ENCODE measurements at places on chromosomes 6 and 20. TPM values are rescaled to one million over a fixed set of nuclear protein-coding genes. Genes with fewer than 3 reads are reported as not detected.

NRN1 gene
- 3.6 TPM for polyA plus RNA-seq

DNA sequence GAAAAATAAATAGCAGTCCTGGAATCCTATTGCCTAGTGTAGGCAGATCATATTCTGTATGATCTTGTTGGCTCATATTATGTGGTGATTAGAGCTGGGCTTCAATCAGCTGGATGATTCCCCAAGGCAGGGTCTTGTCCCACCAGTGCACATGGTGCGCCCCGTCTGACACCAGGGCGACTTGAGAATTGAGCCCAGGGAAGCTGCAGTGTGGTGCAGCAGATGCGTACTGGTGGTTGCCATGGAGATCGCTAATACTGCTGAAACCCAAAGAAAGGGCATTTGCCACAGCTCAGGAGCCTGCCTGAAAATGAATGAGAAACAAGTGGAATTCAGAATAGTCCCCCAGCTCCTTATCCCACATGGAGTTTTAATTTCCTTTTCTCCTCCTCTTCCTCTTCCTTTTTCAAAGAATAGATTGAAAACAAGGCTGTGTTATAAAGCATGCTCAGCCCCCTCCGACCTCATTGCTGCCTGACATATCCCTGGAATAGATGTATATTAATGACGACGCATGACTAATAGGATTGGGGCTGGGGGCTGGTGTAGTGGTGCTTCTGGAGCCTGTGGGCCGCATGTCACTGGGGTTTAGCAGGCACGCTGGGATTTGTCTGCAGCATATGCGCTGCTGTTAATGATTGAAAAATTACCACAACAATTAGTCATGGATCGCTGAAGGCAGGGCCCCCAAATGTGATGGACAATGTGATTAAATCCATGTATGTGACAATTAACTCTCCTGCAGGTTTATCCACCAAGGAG, 210.5 kb downstream of the FARS2 start:
- DNase-seq = no peak

DNA sequence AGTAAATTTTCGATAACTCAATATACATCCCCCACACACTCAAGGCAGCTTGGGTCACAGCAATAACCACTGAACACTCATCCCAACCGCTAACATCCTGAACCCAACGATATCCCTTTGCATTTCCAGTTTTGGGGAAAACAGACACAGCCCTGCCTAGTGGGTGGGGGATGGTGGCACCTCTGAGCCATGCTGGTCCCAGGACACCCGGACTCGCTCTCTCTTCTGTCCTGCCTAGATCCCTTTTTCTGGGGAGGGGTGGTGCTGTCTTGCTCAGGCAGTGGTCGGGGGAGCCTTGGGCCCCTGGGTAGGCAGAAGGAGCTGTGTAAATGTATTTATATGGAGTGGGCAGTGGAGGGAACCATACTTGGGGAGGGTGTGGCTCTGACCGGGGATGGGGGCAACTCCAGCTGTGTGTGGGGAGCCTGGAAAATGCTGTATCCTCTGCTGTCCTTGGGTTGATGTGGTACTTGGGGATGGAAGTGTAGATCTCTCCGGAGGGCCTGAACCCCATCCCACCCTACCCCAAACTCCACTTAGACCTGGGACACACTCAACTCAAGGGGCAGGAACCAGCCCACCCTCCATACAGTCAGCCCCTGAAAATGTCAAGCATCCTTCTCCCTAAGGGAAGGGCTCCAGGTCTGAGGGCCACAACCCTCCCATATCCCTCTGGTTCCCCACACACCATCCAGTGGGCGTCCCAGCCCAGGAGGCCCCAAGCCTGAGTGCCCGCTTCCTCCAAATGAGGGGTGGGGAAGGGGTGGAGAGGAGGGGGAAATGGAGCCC, 23.7 kb upstream of the SLC22A7 start:
- no peak for DNase-seq

DNA sequence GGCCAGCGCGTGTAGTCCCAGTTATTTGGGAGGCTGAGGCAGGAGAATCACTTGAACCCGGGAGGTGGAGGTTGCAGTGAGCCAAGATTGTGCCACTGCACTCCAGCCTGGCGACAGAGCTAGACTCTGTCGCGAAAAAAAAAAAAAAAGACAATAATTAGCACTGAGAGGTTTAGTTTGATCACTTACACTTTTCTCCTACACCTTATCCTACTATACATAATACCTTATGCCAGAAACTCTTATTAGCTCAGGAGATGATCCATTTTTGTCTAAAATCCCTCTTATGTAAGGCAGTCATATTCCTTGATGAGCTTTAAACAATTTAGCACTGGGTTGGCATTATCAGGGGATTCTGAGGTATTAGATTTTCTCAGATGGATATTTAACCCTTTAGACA, 3.6 kb upstream of the MTFR2 start:
- DNase-seq = no peak

DNA sequence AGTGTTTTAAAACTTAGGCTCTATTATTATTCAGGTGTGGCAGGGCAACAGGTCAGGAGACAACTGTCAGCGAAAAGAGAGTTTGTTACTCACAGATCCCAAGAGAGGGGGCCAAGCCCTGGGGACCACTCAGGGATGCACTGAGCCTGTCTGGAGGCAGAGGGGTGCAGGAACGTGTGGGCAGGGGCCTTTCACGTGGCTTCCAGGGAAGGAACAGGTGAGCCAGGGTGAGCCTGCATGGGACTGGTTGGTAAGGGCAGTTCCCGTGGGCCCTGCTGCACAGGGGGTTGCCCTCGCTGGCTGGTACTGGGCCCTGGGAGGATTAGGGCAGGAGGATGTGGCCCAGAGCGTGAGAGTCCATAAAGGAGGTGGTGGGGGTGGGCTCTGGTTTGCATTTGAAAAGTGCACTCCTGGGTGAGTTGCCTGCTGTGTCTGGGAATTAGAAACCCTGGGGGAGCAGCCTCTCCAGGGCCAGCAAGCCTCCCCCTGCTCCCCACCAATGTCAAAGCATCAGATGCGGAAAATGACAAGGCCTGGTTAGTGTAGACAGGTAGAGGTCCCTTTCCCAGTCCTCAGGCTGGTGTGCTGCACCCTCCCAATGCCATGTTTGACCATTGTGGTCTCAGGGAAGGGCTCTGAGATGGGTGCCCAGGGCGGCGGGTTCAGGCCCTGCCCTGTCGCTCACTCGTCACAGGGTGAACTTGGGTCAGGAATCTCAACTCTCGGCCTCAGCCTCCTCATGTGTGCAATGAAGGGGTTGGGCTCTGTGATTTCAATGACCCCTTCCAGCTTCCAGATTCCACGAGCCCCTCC, 127.4 kb upstream of the RPS6KA2 start:
- DNase-seq = no peak

PBX2 gene
- polyA plus RNA-seq = 190 TPM

DNA sequence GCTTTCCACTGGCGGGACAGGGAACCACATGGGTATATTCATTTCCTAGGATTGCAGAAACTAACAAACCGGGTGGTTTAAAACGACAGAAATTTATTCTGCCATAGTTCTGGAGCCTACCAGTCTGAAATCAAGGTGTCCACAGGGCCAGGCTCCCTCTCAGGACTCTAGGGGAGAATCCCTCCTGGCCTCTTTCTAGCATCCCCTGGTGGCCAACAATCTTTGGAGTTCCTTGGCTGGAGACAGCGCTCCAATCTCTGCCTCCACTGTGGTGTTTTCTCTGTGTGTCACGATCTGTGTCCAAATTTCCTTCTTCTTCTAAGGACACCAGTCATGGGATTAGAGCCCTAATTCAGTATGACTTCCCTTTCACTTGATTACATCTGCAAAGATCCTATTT, 95.0 kb downstream of the SCML4 start:
- no peak for DNase-seq

DNA sequence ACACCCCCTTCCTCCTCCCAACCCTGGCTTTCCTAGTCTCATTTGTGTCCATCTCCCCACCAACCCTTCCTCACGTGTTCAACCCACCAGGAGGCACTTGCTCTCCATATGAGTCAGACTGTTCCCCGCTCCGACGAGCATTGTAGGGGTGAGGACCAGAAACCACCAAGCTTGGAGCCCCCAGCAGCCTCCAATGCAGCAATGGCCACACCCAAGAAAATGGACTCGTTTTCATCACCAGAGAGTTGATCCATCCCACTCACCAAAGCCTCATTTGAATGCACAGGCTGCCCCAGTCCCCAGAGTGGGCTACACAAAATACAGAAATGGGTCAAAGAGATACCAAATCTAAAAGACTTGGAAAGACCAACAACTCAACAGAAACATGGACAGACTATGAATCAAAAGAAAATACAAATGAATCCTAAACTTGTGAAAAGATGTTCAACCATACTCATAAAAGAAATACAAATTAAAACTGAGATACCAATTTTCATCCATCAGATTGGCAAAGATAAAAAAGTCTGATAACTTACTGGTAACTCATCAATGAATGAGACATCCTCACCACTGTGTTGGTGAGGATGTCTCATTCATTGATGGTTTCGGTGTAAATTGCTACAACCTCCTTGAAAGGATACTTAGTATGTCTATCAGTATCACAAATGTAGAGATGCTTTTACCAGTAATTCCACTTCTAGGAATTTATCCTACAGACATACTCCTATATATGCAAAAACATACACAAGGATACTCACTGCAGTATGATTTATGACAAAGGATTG, 68.1 kb downstream of the TRERF1 start:
- DNase-seq = no peak

RIPOR2 gene
- 8.8 TPM for polyA plus RNA-seq

DNA sequence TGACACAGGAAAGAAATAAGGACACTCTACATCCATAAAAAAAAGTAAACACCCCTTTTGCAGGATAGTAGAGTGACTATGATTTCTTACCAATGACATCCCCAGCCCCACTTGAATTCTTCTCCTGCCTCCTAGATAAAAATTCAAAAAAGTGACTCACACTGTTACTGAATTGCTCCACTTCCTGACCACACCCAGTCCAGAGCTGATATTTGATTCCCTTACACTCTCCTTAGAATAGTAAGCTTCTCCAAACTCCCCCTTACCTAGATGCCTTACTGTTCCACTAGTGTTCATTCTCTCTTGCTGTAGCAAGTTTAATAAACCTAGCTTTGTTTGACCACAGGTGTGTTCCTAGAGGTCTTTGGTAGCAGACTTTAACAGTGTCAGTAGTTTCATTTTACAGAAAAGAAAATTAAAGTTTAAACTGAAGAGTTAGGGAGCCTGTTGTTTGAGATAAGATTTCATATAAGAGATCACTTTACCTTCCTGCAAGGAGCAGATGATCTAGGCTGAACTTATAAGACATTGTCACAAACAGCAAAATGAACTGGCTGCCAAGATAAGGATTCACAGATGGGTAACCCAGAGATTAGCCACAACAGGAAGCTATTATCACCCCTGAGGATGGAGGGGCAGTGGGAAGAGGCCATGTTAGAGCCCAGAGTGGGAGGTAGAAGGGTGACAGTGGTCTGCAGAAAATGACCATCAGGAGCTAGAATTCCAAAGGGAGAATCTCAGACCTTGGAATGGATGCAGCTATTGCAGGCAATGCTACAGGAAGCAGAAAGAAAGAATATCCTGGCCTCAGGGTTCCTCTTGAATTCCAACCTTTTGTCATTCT, 28.4 kb upstream of the BTN3A2 start:
- no peak for DNase-seq

DNA sequence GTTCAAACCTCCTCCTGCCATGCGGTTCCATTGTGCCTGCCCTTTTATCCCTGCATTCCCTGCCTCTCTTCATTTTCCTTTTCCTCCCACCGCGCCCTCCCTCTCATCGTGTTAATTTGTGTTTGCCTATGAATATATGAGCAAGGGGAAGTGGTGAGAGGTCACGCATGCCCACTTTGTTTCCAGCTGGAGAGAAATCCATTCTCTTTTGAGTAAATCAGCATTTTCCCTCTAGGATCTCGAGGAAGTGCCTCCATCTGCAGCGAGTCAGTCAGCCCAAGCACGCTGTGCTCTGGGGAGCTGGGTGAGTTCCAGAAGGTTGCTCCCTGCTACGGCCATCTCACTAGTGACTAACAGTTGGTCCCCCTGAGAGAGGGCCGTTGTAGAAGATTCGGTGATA, 42.9 kb downstream of the CDH26 start:
- no peak for DNase-seq

GRCh38 chr20:25695532-25696370, 902 bp downstream of the ZNF337 start:
- no peak for DNase-seq

ECT2L gene
- 0.55 TPM for polyA plus RNA-seq

DNA sequence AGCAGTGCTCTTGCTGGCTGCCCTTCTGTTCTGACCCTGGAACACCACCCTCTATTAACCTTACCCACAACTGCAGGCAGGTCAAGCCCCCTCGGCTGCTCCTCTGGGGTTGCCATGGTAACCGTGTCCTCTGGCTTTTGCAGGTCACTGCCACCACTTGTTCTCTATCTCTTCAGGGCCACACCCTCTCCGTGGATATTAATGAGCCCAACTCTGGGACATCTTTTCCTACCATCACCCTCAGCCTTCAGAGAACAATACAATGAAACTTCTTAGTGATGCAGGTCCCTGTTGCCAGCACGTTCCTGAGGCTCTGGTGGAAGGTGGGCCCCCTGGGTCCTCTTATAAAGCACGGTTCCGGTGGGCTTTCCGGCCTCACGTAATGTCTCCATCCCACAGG, 30.8 kb upstream of the MICB start:
- DNase-seq = no peak

DNA sequence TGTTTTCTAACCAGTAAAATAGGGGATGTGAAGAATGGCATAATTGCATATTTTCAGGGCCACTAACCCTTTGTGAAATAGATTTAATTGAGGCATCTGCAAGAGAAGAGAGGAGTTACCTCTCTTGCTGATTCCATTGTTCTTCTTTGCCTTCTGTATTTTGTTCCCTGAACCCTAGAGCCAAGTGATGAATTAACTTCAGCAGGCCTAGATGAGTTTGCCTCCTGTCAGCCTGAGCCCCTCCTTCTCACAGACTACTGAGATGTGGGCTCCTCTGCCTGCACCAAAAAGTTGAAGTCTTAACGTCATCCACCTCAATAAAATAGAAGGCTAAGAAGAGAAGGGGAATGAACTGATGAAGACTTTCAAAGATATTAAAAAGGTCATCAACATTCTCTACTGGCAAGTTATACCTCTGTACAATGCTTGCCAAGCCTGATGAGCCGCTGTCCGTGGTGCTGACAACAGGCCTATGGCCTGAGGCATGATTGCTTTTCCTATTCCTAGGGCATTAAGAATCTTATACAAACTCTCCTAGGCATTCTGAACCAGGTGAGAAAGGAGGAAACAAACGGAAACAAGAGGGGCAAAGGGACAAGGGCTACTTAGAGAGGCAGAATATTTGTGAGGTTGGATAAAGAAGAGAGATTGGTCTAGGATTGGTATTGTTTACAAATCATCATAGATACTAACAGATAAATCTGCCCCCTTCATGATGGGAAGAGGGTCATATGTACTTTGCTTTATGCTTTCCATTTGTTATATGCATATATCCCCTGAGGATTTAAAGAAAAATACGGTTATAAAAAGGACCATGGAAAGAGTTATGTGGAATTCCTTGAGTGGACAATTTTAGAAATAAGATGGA, 46.8 kb downstream of the CD24 start:
- peak; percentile 81 for DNase-seq

GRCh38 chr6:125245523-125246264, 56.1 kb downstream of the HDDC2 start:
- DNase-seq = no peak

CABLES2 gene
- 10.0 TPM for polyA plus RNA-seq
